ENCODE measurements at places on chromosomes 1 and 21.

- no peak for DNase-seq
Measured at GRCh38 chr1:89890085-89890752, 69.4 kb downstream of the LRRC8D start.

DNA sequence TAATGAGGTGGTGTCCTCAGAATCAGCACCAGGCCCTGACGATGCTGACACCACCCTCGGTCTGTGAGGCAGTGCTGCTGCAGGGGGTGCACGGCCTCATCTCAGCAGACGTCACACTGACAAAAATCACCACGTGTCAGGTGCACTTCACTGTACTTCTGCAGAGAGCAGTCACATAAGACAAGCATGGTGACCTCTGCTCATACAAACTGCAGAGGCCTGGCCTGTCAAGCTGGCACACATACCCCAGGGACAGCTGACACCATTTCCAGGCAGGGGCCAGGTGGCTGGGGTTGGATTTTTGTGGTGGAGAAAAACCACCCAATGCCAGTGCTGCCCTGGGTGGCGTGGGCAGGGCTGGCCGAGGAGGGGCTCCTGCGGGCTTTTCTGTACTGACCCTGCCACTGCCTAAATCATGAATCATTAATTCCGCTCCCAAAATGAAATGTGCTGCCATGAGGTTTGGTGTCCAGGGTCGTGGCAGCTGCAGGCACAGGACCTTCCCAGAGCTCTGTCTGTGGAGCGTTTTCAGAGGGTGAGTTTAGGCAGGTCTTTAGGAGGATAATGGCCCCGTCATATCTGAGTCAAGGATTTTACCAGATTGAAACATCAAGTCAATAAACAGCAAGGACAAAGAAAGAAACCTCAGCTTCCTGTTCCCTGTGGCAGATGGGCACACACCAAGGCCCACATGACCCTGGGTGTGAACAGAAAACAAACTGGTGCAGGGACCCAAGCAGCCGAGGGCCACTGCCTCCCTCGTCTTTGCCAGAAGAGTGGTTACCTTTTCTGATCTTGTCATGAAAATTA lies 33.4 kb upstream of the GPR153 start:
- no peak for DNase-seq

- no peak for DNase-seq
Measured at GRCh38 chr1:178488393-178488792, 8.4 kb downstream of the CLEC20A start.

- no peak for DNase-seq
Measured at GRCh38 chr21:41891132-41891531, 12.0 kb upstream of the PRDM15 start.

DNA sequence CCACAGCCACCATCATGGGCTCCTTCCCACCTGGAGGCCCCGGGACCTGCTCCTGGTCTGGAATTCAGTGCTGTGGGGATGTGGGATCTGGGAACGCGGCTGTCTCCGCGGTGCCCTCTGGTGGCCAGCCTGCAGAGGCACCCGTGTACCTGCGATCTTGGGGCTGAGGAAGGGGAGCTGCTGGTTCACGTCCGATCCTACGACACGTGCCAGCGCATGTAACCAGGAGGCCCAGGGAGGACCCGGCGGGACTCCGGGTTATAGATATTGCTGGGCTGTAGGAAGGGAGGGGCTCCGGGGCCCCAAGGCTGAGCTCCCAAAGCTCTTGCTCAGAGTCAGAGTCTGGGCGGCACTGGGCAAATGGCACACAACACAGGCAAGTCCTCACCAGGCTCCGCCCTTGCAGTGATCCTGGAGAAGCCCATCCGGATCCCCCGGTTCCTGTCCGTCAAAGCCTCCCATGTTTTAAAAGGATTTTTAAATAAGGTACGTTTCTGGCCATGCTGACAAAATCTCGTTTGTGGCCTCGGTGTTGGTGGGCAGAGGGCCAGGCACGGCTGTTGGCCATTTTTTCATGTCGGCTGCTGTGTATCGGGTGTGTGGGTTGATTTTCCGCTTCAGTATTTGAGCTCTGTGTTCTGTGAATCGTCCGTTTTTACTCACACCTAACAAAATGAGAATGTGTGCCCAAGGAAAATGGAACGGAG lies 20.1 kb downstream of the FAAP20 start:
- DNase-seq = no peak

- DNase-seq = peak; percentile 64
Measured at GRCh38 chr1:221439747-221440501, 302.0 kb downstream of the DUSP10 start.

- DNase-seq = no peak
Measured at GRCh38 chr1:233376382-233377110, 49.0 kb downstream of the MAP3K21 start.

- no peak for DNase-seq
Measured at GRCh38 chr1:10685808-10686403, 110.5 kb downstream of the CASZ1 start.

- peak; percentile 46 for DNase-seq
Measured at GRCh38 chr1:175192111-175192629, 406 bp downstream of the KIAA0040 start.

DNA sequence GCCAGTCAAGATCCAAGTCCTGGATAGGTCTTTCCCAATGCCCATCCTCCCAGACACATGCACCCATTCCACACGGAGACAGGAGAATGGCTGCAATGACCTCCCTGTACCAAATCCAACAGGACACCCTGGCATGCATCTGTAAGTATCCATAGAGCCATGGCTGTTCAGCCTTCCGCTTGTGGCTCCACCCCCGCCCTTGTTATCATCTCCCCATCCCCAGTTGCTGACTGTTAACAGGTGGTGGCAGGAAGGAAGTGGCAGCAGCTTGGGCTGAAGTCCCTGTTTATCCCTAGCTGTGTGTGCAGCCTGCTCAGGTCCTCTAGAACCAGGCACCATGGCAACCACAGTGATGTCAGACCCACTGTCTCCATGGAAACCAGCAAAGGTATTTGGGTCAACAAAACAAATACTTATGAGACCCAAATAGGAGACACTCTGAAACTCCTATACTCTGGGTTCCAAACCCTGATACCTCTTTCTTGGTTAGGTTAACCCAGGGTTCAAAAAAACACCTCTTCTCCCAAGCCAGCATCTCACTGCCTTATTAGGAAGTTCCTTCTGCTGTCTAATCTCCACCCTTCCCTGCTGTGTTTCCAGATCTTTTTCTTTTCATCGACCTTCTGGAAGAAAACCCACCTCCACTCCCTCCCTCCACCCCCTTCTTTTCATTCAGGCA lies 721 bp downstream of the PBXIP1 start:
- peak; percentile 87 for DNase-seq

DNA sequence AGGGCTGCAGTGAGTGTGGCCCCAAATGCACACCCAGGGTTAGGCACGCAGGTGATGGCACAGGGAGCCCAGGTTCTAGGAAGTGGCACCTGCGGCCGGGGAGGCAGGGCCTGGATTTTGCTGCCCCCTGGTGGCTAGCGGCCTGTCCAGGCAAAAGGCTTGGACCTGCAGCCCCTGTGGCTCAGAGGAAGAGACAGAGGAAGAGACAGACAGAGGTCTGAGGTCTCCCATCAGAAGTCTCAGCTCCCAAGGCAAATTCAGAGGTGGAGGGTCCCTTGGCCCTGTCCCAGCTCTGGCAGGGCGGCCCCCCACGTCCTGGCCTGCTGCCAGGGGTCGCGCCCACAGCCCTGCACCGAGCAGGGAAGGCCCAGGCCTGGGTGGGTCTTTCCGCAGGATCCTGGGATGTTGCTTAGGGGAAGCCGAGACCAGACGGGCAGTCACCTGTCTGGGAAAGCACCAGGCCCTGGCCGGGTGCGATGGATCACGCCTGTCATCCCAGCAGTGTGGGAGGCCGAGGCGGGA lies 8.0 kb upstream of the TNFRSF14 start:
- DNase-seq = peak; percentile 92

DNA sequence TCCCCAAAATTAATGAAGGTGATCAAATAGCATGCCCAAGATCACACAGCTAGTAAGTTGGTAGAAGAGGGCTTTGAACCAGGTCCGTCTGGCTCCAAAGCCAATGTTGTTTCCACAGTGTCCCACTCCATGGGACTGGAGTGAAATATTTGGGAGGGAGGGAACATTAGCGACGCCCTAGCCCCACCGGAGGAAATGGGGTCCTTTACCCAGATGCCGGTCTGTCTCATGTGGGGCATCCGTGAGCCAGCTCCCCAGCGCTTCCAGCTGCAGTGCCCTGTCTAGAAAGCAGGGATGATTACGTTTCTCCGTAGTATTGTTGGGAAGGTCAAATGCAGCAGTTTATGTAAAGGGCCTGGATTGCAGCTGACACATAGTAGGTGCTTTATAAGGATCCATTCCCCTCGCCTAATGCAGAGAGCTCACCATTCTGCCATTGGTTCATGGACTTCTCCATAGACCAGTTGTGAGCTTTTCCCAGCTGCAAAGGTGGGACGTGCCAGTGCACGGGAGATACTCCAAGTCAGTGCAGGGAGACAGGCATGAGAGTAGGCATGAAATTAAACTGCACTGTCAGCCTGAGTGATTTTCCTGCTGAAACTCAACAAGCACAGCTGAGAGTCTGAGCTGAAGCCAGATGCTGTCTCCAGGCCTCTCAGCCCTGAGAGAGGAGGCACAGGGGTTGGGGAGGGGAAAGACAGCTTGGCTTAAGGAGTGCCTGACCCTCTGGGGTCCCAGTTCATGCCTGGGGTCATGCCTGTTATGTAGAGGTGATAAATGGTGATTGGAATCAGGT lies 24.7 kb downstream of the QSOX1 start:
- no peak for DNase-seq

- DNase-seq = no peak
Measured at GRCh38 chr1:162187687-162188276, 118.3 kb downstream of the NOS1AP start.

GRCh38 chr1:25683731-25684130 lies 67.1 kb downstream of the MAN1C1 start:
- no peak for DNase-seq

- DNase-seq = peak; percentile 49
Measured at GRCh38 chr1:202135221-202135721, 9.3 kb downstream of the ARL8A start.

GRCh38 chr1:238489006-238489405 lies 598.3 kb upstream of the ZP4 start:
- DNase-seq = no peak

DNA sequence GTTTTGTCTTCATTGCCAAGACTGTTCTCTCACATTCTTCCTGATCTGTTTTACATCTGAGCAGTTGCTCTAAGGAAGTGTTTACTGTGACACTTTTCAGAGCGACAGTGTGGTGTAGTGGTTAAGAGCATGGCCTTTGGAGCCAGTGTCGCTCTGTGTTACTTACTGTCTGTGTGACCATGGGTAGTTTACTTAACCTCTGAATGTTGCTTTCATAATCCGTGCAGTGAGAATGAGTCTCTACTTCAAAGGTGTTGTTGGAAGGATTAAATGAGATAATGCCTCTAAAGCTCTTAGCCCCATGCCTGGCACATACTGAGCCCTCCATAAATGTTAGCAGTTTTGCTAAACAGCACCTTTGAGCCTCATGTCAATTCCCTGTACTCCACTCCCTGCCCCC lies 35.9 kb upstream of the ZFP69B start:
- DNase-seq = no peak

DNA sequence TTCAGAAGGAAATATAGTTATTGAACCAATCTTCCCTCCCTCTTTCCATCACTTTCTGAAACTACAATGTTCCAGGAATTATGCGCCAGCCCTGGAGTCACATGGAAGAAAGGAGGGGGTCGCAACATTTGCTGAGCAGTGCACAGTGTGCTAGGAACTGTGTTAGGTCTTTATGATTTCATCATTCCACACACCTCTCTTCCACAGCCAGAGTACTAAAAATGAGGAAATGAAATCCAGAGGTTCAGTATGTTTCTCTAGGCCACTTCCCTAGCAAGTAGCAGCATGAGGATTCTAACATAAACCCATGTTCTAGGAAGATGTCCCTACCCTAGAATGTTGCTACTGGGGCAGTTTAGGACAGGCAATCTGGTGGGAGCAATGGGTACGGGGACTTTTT lies 158.1 kb downstream of the SLC45A1 start:
- no peak for DNase-seq

- DNase-seq = no peak
Measured at GRCh38 chr1:32540605-32541004, 1.4 kb downstream of the ZBTB8A start.

GRCh38 chr1:150535511-150536287 lies 13.5 kb upstream of the ADAMTSL4 start:
- no peak for DNase-seq

- no peak for DNase-seq
Measured at GRCh38 chr1:232863544-232864275, 58.5 kb downstream of the MAP10 start.

DNA sequence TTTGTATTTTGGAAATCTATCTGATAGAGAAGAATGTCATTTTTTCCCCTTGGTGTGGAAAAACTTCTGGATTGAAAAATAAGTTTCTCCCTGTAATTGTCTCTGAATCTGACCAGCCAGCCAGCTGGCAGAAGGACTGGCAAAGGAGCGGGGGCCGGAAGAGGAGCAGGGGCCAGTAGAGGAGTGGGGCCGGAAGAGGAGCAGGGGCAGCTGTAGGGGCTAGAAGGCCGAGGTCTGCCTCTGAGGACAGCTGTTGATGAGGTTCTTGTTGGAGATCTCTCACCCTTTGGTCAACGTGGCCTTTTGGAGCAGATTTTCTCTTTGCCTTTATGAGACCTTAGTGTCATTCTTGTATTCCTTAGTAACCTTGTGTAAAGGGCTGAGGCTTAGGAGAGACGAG lies 121.8 kb downstream of the GALNT2 start:
- DNase-seq = no peak

DNA sequence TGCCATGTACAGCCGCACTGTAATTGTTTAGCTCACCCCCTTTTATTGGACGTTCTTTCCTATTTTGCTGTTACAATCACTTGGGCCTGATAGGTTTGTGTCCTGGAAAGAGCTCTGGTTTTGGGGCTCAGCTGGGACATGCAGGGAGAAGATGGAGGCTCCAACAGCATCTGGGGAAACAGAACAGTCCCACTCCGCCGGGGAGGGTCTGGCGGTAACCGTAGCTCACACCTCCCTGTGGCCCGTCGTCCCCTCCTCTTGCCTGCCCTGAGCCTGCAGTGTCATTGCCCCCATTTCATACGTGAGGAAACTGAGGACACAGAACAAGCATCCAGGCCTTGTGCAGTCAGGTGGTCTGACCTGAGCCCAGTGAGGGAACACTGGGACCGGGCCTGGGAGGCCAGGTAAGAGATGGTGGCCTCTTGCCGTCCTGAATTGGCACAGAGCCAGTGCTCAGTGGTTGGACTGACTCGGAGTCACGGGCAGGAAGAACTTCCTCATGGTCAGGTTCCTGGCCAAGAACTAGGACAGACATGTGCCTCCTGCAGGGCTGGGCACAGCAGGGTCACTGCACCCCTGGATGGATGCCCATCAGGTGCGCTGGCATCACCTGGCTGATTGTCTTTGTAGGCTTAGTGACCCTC lies 41.8 kb downstream of the S100B start:
- DNase-seq = no peak

DNA sequence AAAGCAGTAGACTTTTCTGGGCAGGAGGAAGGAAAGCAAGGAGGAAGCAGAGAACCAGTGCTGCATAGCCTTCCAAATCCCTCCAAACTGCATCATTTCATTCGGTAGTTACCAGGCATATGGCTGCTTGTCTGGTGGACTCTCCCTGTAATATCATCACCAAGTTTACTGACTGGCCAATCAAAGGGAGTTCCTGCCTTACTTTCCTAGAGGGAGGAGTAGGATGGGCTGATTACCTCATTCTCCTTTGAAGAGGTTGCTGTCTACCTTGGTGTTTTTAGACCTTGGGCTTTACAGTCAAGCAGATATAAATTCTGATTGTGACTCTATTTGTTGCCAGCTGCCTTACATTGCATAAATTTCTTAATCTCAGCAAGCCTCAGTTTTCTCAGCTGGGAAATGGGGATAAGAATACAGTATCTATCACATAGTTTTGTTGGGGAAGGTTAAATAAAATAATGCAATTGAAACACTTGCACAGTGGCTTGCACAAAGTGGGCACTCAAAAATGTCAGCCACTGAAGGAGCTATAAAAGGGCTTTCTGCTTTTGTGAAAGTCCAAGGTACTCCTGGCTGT lies 297.3 kb upstream of the PROX1 start:
- no peak for DNase-seq
